Amygdala (tissue), 56 donors: ENCODE measurements at places on chromosomes 7 and 10.

GRCh38 chr10:33421789-33422462 is 87.5 kb upstream of the NRP1 start:
- no peak for DNase-seq

- no peak for DNase-seq
Observed at GRCh38 chr7:52992479-52993162, 42.8 kb upstream of the POM121L12 start.

DNA sequence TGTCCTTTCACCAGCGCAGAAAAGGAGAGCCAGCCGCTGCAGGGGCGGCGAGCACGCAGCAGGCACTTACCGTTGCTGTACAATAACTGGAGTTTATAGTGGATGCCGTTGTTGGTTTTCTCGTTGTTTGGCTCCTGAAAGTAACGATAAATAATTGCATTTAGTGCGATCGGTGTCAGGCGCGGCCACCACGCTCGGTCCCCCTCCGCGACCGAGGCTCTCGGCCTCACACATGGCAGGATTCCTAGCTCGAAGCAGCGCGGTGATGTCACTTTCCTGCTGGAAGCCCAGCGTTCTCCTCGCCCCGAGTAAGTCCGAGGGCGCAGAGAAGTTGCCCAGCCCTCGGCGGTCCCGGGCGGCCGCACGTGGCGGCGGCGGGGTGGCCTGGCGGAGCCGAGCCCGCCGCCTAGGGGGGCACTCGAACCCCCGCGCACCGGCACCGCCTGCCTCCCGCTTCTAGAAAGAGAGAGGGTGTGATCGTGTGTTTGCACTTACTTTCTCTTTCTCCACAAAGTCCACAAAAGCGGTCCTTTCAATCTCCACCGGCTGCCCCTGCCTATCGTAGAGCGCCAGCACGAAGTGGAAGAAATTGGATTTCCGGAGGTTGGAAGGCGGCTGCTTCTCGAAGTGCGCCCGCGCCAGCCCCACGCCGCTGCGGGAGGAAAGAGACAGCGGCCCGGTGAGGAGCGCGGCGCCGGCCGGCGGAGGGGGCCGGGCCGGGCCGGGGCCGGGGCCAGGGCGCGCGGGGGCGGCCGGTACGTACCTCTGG is 1.0 kb downstream of the EBF3 start:
- no peak for DNase-seq

DNA sequence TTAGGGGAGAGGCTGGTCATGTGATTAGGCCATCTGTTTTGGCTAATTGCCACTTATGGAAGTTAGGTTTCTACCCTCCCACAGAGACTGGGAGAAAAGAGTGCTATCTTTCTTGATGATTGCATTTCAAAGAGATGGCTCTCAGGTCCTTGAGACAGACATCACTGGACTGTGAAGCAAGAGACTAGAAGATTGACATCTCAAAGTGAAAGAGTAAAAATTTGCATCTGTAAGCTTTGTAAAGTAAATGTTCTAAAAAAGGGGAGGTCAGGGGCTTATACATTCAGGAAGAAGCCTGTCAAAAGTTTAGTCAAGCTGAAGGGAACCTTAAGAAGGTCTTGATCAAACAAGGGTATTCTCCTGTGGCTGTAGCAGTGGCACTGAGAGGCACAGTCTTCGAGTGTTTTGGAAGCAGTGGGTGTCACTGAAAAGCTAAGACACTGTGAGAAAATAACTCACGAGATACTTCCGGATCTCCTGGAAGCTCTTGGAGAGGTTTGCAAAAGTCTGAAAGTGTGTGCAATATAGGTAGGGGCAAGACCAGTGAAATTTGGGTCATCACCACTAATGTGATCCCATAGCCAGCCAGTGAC is 342.1 kb downstream of the PHF14 start:
- DNase-seq: no peak

DNA sequence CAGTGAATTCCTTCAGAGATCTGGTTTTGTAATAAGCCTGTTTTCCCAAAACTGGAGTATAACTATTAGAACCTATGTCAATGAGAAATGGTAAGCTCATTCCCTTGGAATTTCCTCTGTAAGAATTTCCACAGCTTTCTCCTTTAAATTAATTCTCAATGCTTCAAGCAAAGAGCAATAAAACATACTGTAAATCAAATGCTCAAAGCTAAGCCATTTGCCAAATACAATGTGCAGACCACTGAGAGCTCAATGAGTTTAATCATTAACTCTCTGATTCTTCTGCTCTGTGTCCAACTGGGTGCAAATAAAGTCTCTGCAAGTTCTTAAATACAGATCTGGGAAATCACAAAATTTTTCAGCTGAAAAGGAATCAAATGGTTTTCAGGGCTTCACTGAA is 227.6 kb upstream of the IMMP2L start:
- no peak for DNase-seq

- DNase-seq: no peak
Observed at GRCh38 chr7:86950360-86950759, 109.1 kb downstream of the ELAPOR2 start.

DNA sequence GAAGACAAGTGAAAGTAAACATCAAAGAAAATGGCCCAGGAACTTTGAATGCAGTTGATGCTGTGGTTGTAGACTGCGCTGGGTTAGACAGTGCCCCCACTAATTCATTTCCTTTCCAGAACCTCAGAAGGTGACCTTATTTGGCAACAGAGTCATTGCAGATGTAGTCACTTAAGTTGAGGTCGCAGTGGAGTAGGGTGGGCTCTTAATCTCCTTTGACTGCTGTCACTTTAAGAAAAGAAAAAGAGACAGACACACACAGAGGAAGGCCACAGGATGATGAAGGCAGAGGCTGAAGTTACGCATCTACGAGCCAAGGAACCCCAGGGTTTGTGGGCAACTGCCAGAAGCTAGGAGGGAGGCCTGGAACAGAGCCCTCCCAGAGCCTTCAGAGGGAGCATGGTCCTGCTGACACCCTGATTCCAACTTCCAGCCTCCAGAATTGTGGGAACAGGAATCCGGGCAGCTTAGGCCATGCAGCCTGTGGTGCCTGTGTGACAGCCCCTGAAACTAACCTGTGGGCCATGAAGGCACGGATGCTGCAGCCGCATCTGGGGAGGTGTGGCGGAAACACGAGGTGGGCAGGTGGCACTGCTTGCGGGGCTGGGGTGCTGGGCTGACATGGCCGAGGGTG is 107.6 kb downstream of the PRKAG2 start:
- DNase-seq: no peak

GRCh38 chr7:70114806-70115205 is 516.5 kb downstream of the AUTS2 start:
- no peak for DNase-seq

GRCh38 chr10:48898426-48898825 is 41.2 kb downstream of the LRRC18 start:
- DNase-seq: no peak

DNA sequence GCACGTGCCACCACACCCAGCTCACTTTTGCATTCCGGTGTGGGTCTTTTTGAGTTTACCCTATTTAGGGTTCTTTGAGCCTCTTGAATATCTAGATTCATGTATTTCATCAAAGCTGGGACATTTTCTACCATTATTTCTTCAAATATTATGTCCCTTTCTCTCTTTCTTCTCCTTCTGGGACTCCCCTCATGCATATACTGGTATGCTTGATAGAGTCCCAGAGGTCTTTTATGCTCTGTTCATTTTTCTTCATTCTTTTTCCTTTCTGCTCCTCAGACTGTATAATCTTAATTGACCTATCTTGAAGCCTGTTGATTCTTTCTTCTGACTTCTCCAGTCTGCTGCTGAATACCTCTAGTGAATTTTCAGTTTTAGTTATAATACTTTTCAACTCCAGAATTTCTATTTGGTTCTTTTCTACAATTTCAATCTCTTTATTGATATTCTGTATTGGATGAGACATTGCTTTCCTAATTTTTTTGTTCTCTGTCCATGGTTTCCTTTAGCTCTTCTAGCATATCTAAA is 9.1 kb upstream of the WAC start:
- DNase-seq: no peak

GRCh38 chr7:10121631-10122030 is 852.0 kb upstream of the PHF14 start:
- DNase-seq: no peak

- DNase-seq: no peak
Observed at GRCh38 chr7:66206934-66207240, 1.8 kb downstream of the TPST1 start.

DNA sequence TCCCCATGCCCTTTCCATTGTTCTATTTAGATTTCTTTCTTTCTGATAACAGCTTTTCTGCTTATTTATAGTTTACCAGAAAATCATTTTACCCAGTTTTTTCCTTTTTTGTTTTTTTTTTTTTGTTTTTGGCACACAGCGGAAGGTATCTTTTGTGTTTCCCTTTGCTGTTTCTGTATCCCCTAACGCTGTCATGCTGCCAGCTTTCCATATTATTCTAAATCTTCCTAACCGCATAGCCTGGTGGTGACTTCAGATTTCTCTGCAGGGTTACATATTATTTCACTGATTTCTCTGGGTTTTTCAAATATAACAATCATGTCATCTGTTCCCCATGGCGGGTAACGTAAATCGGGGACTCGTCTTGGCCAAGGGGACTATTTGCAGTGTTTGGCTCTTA is 4.0 kb upstream of the SLC29A4 start:
- no peak for DNase-seq

- DNase-seq: no peak
Observed at GRCh38 chr10:112711366-112711765, 238.7 kb upstream of the TCF7L2 start.

DNA sequence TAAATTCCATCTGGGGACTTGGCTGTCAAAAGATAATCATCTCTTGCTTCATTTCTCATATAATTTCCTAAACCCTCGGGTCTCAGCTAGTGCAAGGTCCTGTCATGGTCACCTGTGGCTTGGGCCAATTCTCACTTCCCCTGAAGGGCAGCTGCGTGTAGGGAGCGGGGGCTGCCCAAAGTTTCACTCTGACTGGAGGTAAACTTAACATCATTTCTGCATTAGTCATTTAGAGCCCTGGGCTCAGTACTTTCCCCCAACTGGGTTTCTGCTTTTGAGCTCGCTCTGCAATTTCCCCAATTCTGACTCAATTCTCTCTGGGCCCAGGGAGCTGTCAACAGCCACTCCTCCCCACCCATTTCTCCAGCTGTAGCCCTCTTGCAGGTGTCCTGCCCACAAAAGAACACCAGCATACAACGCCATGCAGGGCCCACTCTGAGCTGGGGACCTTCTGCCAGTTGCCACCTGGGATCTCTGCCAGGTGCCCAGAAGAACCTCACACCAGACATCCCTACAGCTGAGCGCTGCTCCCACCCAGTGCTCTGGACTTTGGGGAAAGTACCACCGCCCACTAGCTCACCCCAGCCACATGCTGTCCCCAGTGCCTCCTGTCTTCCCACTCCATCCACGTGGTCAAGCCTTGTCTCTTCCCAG is 37.9 kb downstream of the VOPP1 start:
- no peak for DNase-seq

DNA sequence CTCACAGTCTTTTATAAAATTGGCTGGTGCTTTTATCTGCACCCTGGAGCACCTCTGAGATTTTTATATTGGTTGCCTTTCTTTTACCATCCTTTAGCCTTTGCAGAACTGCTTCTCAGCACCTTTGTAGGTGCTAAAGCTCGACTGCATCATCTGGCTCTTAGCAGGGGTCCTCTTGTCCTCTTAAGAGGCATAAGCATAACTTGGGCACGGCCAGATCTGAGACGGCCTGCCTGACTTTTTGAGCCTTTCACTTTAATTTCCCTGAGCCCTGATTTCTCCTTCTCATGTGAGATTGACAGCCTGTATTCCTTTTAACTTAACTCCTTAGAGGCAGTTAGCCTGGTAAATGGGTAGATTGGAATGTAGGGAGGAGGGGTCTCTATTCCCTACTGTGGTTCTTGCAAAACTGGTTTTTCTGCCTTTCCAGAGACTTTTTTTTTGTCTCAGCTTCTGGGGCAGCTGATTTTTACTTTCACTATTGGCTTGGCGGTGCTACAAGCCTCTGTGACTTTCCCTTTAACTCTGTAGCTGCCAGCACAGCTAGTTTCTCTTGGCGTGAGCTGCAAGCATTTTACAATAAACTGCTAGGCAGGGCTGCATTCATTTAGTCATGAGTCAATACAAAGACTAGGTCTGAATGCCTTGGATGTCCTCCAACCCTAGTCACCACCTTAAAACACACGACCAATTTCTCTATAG is 24.0 kb downstream of the ZPBP start:
- no peak for DNase-seq

DNA sequence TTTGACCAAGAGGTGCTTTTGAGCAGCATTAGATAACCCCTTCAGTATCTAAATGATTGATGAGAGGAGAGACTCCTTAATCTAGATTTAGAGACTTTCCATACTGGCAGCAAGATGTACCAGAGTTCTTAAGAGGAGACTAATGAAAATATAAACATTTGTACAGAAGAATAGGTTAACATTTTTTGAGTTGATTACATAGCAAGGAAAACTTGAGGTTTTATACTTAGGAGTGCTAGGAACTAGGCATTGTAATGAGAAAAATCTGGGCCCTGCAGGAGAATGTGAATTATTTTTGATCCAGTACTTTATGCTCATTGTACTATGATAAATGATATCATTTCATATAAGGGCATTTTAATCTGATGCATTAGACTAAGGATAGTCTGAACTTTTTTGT is 261.7 kb downstream of the EXOC4 start:
- no peak for DNase-seq

DNA sequence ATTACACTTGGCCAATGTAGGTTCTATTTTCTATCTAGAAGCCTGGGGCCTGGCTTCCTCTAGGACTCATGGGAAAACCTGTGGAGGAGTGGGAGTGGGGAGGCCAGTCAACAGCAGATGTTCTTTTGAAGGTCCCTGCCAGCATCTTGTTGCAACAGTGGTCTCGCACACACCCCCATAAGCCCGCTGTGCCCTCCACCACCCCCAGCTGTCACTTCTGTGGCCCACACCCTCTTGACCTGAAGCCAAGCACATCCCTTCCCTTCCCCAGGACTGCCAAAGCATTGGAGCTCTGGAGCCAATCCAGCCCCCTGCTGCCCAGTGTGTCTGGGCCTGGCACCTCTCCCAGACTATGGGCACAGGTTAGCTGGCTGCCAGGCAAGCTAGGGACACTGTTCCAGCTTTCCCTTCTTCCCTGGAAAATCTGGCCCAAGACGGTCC is 1.9 kb upstream of the STX1A start:
- no peak for DNase-seq

- DNase-seq: no peak
Observed at GRCh38 chr7:15556339-15557105, 5.3 kb downstream of the AGMO start.

DNA sequence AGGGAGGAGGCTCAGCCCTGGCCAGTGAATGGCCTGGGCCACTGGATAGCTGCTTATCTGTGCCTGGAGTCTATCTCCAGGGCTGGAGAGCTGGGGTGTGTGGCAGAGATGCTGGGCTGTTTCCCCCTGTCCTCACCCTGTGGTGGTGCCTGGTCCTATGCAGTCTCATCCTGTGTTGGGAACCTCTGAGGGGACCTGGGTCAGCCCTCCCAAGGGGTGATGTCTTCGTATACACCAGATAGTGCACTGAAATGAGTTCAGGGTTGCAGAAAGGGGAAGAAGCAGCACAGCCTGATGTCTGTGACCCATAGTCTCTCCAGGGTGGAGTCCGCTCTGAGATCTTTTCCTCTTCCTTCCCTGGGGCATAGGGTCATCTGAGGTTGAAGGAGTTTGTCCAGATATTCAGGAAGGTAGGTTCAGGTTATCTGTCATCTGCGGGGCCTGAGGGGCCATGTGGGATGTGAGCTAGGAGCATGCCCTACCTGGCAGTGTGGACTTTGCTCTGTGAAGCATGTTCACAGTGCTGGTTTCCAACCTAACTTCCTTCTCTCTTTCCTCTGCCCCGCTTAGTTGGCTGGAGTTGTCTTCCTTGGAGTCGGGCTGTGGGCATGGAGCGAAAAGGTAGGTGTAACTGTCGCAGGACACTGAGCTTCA is 33.4 kb upstream of the SH2D4B start:
- no peak for DNase-seq

- DNase-seq: no peak
Observed at GRCh38 chr10:98320486-98321185, 52.6 kb upstream of the LOXL4 start.

GRCh38 chr7:51142741-51143385 is 173.7 kb downstream of the COBL start:
- no peak for DNase-seq
